ENCODE measurements at places on chromosomes 3 and 15.

DNA sequence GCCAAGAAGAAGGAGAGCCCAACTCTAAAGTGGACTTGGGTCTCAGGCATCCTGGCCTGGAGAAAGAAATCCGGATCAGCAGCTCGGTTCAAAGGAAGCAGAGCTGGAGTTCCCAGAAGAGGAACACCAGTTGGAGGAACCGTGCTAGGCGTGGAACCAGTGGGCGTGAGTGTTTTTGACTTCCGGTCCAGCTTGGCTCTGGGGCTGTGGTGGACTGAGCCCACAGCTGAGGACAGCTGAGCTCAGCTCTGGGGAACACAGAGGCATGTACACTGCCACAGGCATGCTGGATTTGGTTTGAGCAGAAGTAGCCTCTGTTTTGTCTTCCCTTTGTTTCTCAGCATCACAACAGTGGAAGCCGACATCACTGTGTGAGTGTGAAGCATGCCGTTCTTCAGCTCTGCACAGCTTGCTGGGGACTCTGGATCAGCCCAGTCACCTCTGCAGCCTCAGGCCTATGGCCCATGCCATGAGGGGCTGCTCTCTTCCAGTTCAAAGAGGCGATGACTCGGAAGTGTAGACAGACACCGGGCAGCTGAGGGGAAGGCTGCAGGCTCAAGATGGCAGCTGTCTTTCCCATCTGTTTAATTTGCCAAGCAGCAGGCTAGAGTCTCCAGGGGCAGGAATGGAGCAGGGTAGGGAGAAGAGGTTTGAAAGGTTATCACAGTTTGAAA lies 185.8 kb upstream of the UBE3A start:
- no peak for DNase-seq

GRCh38 chr3:188174317-188175044 lies 20.5 kb downstream of the LPP start:
- no peak for DNase-seq

DNA sequence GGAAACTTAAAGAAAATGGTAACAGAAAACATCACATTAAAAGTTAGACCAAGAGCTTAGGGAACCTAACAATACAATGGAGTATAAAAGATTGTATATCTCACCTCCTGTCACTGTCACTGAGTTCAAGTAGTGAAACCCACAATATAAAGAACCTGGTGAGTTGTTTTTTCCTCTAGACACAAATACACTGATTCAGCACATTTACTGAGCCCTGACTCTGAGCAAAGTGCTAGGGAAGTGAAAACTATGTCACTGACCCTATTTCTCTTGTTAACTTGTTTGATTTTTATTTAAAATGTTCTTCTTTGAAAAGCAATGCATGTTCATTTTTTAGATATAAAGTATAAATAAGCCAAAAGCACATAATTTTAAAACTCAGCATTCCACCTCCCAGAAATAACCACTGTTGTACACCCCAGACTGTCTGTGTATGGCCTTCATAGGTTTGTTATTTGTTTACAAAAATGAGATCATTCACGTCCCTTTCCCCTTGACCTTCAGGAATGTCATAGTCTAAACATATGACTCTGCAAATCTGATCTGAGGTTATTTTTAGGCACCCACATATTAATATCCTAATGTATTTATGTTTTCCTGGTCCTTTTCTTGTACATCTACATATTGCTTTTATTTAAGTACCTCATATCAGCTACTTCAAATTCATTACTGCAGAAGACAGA lies 69.2 kb upstream of the CSTA start:
- DNase-seq: no peak

GRCh38 chr3:38782148-38782547 lies 33.9 kb downstream of the SCN10A start:
- DNase-seq: no peak

GRCh38 chr3:107824822-107825371 lies 265.9 kb downstream of the CD47 start:
- DNase-seq: no peak

DNA sequence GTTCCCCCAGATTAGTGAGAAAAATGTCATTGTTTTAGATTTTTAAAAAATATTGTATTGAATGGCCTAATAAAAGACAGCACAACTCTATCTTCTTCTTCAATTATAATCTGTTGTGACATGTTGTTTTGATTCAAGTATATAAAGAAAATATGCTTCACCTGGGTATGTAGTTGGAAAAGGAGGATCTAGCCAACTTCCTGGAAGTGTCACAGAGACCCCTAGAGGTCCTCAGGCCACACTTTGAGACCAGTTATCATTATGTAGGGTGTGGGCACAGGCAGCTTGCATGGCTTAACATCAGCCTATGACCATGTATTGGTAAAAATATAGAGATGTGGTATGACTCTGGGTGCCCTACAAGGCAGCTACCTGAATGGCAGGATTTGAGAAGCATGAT lies 14.7 kb upstream of the RYR3 start:
- no peak for DNase-seq

- no peak for DNase-seq
Measured at GRCh38 chr3:104412608-104413580, 953.8 kb upstream of the ALCAM start.

- DNase-seq: no peak
Measured at GRCh38 chr15:62242999-62243398, 77.9 kb upstream of the C2CD4B start.

DNA sequence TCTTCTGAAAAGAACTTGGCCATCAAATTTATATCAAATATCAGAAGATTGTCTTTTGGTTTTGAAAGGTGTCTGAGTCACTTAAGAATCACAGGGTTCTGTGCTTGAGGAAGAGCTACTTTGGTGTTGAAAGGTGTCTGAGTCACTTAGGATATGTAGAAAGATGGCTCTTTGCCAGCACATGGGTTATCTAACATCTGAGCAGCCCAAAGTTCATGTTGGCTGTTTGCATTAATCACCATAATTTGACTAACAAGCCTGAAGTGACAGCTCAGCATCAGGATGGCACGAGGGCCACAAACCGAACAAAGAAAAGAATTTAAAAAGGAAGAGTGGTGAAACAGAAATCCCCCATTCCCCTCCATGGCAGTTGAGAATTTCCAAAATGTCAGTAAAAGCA lies 190.5 kb upstream of the CMC1 start:
- DNase-seq: no peak

All from C1 segment of cervical spinal cord (tissue), 14 donors.